Small intestine (tissue), 16 donors: ENCODE measurements at places on chromosomes 12 and 14.
A peak's percentile ranks its signal among the peaks of the same experiment; 100 is the strongest.

DNA sequence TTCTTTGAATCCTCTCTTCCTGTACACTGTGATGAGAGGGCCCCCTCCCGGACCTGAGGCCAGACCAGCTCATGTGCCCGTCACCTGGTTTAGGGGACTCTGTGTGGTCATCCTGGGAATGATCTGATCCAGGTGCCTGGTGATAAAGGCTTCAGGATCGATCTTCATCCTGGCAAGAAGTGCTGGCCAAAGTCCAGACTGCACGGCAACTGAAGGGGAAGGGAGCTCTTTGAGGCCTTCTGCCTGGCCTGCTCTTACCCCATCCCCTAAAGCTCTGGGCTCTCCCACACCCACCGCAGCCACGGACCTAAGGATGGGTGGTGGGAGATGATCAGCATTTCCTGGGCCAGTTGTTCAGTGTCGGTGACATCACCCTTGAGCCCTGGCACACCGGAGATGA is 31.8 kb downstream of the GCN1 start:
- no peak for DNase-seq

DNA sequence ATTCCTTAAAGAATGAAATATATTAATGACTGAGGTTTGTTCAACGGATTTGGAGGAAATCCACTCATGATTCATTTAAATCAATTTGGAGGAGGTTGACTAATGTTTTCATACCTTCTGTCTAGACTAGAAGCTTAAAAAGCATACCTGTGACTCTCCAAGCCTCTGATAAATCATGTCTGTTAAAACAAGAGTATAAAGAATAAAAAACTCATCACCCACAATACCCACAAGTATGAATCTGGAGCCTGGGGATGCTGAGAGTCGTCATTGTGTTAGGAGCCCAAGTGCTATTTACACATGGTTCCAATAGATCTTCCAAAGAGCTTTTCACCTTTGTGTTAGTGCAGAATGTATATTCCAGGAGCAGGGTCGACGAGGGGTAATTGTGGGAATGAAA is 86.8 kb upstream of the ADAMTS20 start:
- no peak for DNase-seq

GRCh38 chr14:35470755-35471154 is 63.2 kb upstream of the INSM2 start:
- DNase-seq, result peak; percentile 3

- no peak for DNase-seq
These were observed 230.2 kb downstream of the SLC41A2 start for GRCh38 chr12:104727726-104728465.

- peak; percentile 37 for DNase-seq
These were observed 56.4 kb upstream of the ATP2A2 start for GRCh38 chr12:110224379-110225304.

- DNase-seq, result no peak
These were observed 28.5 kb downstream of the PRIMA1 start for GRCh38 chr14:93759719-93760307.

GRCh38 chr14:88507208-88507607 is 47.6 kb downstream of the PTPN21 start:
- no peak for DNase-seq

DNA sequence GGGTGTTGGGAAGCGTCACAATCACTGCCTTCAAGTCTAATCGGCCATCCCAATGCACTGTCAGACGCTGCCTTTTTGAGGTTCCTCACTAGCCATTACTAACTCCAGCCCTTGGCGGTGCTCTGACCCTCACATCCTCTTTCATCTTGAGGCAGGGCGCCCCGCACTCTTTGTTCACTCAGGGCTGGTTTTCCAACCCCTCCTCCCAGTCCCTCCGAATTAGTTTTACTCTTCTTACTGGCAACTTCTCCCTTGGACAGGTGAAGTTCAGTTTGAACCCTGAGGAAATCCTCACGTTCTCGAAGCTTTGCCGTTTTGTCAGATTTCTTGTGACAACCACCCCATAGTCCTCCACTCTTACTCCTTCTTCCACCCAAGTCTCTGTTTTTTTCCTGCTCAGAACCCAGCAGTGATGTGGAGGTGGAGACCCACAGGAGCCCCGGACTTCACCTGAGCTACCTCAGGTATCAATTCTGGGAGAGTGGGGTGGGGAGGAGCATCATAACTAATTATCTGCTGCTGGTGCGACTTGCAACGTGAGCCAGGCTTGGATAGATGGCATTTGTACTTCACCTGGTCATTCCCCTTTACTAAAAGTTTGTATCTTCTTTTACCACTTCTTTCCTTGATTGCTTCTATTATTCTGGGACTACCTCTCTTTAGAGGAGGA is 757 bp downstream of the ZC3H10 start:
- DNase-seq, result no peak

DNA sequence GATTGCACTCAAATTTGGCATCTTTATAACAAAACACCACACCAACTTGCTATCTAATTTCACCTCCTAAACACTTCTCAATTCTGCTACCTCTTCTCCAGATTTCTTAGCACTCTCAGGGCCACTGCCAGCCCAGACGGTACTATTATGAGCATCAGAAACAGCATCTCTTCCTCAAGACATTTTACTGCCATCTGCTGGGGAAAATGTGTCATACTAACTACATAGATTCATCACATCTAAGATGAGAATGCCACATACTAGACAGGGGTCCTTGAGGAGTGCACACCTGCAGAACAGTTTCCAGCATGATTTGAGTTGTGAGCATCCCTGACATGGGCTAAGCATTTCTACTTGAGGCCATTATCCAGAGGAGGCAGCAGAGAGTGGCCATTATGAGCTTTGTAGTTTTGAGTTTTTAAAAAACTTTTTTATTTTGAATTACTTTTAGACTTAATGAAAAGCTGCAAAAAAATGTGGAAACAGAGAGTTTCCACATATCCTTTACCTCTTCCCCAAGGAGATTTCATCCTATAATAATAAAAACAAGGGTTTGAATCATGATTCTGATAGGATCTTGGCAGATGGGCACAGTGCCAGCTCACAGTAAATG is 15.1 kb upstream of the GRIP1 start:
- DNase-seq, result peak; percentile 60

- no peak for DNase-seq
These were observed 52.5 kb downstream of the FGD4 start for GRCh38 chr12:32451816-32452215.

- peak; percentile 63 for DNase-seq
These were observed 36.2 kb downstream of the FGD6 start for GRCh38 chr12:95181103-95181502.

DNA sequence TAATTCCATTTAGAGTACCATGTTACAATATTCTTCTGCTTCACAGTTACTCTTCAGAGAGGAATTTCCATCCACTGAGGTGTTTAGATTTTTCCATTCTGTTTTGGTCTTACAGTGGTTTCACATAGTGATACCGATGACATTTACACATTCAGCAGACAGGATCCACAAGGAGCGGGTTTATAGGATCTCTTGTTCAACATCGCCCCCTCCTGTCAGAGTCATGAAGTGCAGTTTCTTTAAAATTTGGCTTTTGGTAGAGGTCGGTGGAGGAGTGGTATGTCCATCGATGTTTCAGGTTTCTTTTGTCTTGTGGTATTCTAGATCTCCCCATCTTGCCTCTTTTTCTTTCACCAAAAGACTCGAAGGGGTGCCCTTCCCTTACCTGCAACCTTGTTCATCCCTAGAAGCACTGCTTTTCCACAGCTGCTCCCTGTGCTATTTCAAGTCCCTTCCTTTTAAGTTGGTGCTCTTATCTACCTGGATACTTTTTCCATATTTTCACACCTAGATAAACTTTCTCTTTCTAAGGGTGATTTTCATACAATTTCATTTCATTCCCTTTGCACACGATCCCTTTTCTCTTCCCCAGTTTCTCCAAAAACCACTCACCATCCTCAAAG is 181.3 kb downstream of the ITPR2 start:
- peak; percentile 66 for DNase-seq

- DNase-seq, result peak; percentile 94
These were observed 343 bp upstream of the NOVA1 start for GRCh38 chr14:26598081-26598671.

- no peak for DNase-seq
These were observed 193.9 kb downstream of the C12orf42 start for GRCh38 chr12:103301642-103302591.

DNA sequence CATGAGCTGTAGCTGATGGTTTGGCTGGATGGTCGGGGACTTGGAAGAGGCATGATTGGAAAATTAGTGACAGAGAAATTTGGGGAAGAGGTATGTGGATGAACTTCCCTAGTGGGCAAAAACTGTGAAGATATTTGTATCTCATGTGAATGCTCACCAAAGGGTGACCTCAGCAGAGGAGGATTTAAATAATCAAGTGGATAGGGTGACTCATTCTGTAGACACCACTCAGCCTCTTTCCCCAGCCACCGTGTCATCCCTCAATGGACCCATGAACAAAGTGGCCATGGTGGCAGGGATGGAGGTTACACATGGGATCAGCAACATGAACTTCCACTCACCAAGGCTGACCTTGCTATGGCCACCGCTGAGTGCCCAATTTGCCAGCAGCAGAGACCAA is 60.8 kb upstream of the KRAS start:
- DNase-seq, result no peak

GRCh38 chr12:64566831-64567517 is 43.3 kb upstream of the RASSF3 start:
- peak; percentile 58 for DNase-seq

DNA sequence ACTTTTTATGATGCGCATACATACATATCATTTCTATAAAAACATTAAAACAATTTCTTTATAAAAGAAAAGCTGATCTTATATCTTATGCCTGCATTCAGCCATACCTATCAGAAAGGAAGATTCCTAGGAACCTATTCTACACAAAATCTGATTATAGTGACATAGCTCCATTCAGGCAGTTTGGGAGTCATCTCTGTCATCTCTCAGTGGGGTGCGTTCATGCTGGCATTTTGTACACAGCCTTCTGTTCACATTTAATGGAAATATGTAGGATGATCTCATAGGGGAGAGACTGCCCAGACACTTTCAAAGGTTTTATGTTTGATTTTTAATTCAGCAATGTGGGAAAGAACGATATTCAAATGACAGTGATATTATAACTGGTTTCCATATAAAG is 52.9 kb downstream of the ATL1 start:
- DNase-seq, result no peak

DNA sequence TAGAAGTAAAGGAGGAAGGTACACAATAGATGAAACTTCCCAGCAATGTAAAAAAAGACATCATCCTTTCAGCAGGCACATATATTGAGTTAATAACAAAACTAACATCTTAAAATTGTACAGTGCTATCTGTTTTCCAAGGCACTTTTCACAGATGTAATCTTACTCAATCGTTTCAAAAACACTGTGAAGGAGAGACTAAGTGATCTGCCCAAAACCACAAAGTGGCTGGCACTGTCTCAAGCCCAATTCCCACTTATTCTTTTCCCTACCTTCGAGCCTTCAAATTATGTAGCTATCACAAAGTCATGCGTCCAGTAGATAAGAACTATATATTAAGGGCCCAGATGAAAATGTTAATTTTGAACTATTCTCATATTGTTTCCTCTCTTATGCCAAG is 193.6 kb upstream of the RASSF8 start:
- no peak for DNase-seq

DNA sequence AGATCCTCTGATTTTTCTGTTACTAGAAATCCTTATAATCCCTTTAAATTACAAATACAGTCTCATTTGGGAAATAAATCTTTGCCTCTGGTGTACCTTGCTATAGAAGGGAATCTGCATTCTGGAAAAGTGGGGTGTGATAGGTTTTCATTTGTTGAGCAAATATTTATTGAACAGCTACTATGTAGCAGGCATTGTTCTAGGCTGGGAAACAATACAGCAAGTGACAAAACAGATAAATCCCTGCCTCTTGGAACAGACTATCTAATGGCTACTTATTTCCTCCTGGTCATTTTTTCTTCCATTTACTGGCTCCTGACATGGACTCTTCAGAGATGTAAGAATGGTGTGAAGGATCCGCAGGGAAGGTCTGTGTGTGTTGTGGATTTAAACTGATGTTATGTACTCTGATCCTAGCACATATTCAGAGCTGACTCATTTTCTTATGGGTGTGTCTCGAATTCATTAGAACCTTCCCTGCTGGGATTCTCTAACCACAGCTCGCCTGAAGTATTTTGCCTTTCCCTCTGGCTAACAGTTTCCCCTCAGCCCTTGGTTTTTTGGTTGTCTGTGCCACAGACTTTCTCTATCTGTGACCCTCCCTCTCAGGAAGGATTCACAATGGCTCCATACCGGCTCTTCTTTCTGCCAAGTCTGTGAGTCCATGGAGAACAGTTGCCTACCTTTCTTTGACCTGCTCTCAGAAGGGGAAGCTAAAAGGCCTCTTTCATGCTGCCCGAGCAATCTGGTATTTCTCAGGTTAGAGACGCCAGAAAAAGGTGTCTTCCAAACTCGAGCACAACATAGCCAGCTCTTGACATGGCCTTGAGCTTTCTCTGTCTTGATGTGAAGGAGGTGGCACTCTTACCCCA is 53.7 kb downstream of the TMTC2 start:
- peak; percentile 9 for DNase-seq

GRCh38 chr12:83067981-83068380 is 381.3 kb downstream of the TMTC2 start:
- DNase-seq, result no peak

GRCh38 chr14:91219517-91220389 is 24.8 kb downstream of the GPR68 start:
- no peak for DNase-seq

- peak; percentile 67 for DNase-seq
These were observed at the start of gene POU6F1 for GRCh38 chr12:51217968-51218606. POU6F1 (minus strand) TSS chr12:51218062; CDS start chr12:51206836, 11,226 bp downstream.

- DNase-seq, result no peak
These were observed 232.8 kb upstream of the FBXO33 start for GRCh38 chr14:39665075-39665475.

DNA sequence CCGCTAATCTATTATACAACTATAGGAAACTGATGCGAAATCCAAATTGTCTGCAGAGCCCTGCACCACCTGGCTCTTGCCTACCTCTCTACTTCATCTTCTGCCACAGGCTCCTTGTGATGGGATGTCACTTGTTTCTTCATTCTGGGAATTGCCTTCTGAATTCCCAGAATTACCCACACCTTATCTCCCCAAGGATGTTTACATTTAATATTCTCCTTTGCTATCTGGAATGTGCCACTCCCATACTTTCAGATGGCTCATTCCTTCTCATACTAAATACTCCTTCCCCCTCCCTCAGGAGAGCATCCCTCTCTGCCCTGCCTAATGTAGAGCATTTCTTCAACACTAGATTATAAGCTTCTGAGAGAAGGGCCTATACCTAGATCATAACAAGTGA is 573.1 kb downstream of the GALC start:
- no peak for DNase-seq

- DNase-seq, result peak; percentile 33
These were observed 201.2 kb downstream of the DPF3 start for GRCh38 chr14:72692696-72693095.

DNA sequence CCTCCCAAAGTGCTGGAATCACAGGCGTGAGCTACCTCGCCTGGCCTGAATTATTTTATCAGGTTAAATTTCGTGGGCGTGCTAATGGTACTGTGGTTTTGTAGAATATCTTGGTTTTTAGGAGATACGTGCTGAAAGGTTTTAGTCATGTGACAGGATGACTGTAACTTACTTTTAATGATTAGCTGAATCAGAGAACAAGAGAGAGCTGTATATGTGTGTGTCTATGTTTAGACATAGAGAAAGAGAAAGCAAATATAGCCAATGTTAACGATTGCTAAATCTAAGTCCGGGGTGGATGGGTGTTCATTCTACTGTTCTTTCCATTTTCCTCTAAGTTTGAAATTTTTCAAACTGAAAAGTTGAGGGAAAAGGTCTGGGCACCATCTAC is 9.2 kb upstream of the PNMA1 start:
- peak; percentile 48 for DNase-seq

GRCh38 chr14:64637735-64638473 is 66.3 kb upstream of the PLEKHG3 start:
- DNase-seq, result no peak

- no peak for DNase-seq
These were observed 10.2 kb upstream of the NFE2 start for GRCh38 chr12:54311051-54311450.
